ENCODE measurements at places on chromosomes 3 and 15. TPM values are rescaled to one million over a fixed set of nuclear protein-coding genes. Genes with fewer than 3 reads are reported as not detected.

GRCh38 chr15:95845862-95846515 is 484.5 kb upstream of the NR2F2 start:
- no peak for DNase-seq

The PAQR9 gene
- not detected for total RNA-seq

DNA sequence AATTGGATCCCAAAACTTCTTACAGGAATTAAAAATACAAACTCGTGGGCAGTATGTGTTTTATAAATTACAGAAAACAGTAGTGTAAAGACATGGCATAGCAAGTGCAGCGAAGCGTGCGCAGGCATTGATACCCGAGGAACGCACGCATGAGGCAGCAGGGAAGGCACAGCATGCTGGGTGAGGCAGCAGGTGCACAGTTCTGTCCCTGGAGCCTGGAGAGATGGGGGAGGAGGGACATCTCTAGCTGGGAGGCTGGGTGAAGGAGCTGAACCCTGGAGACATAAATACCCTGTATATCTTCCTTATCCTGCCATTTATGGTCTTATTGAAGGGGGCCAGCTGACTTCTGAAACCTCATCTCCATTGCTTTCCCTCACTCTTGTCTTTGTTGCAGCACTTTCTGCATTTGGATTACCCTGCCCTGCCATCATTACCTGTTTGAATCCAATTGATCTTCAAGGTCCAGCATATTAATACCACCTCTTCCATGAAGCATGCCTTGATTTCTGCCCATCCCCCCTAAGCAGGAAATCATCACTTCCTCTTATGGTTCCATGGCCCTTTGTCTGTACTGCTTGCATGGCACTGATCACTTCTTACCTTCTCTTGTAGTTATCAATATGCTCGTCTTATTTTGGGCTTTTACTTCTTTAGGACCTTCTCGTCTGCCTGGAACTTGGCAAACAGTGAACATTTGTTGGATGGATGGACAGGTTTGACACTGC is 20.5 kb downstream of the LPP start:
- DNase-seq = no peak

The KLHDC8B gene
- 1.2 TPM for total RNA-seq

DNA sequence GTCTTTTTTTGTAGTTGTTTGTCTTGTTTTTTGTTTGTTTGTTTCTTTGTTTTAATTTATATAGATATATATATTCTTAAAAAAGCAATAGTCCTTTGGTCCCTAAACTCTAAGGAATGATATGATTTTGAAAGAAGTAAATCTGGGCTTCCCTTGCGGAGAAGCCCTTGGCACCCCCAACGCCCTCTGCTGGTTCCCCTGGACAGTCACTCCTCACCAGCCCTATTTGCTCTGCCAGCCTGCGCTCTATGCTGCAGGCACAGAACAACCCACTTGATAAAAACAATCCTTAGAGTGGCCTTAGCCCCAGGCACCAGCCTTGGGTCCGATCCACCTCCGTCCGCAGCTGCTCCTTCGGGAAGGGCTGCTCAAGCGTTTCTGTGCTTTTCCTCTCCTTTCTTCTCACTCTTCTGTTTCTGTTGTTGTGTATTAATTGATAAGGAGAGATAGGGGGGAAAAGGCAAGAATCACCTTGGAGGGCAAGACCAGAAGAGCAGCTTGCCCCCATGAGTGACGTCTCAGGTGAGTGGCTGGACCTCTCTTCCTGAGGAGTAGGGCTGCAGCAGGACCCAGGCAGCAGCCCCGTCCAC is 13.7 kb upstream of the PARP6 start:
- DNase-seq = peak; percentile 13

GRCh38 chr3:137583256-137583655 is 180.9 kb upstream of the SOX14 start:
- DNase-seq = no peak

DNA sequence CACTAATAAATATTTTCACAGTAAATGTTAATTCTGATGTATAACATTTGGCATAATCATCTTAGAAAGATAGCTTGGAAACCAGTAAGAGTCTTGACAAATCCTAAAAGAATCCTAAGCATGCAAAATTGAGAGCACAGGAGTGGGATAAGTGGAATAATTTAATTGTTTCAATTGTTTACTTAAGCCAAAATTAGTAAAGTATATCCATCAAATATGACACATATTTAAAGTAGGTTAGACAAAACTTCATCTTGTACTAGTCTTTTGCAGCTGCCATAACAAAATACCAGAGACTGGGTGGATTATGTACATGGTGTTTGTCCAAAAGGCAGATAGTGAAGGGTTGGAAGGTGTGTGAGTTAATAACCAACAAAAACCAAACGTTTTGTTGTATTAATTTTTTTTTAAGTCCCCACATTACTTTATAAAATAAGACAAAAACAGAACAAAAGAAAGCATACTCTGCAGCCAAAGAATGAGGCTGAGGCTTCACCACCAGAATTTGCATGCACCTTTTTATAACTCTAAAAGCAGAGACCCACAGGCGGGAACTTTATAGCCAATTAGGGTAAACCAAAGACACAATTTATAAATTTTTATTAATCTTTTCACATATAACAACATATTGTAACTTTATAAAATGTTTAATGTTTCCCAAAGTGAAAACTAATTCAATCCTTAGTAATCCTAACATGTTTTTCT is 41.9 kb upstream of the CD200R1L start:
- DNase-seq = no peak

The MLF1 gene
- 13.7 TPM for total RNA-seq

DNA sequence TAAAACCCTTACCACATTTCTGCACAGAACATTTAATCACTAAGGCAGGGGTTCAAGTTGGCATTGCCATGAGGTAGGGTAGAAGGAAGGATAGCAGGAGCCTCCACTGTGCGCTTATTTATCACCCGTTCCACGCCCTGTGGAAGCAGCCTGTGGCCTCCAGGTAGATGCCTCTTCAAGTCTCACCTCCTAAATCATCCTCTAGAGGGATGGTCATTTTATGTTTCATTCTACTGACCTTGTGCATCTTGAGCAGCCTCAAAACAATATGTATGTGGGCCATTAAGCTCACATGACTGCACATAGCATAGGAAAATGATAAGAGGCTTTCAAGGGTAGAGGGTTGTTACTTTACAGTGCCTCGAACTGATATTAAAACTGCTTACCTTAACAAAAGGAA is 546.2 kb downstream of the GRM7 start:
- DNase-seq = no peak

The TPRG1 gene
- total RNA-seq = 2.1 TPM

- DNase-seq = no peak
Measured at GRCh38 chr3:52436500-52437149, 8.3 kb downstream of the SEMA3G start.

The TGM5 gene
- total RNA-seq = not detected

The LAMB2 gene
- total RNA-seq = 0.60 TPM

The ERICH6 gene
- not detected for total RNA-seq

DNA sequence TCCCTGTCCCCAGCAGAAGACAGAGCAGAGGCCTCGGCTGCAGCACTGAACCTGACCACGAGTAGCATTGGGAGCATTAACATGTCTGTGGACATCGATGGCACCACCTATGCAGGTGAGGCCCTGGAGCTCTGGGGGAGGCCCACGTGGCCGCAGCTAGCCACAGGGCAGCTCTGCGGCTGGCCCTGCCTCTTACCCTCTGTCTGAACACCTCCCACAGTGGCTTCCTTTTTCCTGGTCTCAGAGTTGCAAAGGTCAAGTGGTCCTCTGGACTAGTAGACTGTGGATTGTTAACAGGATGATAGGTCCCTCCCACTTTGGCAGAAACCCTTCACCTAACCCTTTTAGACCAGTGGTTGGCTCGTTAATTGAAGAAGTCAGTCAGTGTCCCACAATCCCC is 22.5 kb upstream of the CLK3 start:
- no peak for DNase-seq

DNA sequence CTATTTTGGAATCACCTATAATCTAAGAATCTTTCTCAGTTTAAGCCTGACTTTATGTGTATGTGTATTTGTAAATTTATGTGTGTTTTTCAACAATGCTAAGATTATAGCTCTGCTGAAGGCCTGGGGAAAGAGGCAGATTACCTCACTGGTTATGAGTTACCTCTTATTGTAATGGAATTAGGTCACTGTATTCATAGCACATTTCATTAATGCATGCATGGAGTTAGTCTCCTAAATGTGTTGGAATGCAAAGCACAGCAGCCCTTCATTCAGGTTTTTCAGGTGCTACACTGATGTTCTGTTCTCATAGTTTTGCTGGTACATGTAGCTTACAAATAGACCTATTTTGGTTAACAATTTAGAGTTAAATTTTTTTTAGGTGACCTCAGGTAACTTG is 9.5 kb downstream of the GPR87 start:
- DNase-seq = no peak

The KCNAB1 gene
- total RNA-seq = not detected

DNA sequence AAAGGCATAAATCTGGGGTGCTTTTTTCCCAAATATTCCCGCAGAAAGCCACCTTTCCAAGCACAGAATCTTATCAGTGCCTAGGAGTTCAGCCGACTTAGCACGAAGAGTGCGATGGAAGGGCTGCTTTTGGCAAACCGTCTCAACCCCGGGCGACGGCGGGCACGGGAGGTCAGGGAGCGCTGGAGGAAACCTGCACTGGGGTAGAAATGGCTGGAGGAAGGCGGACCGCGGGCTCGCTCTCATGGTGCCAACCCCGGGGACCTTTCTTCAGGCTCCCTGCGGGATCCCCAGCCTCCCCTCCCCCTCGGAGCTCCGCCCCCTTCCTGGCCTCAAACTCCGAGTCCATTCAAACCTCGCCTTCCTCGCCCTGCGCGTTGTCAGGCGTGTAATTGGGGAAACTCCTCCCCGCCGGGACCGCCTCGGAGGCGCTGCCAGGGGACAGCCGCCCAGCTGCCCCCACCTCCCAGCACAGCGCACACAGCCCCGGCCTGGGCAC is at the start of gene GABRG3:
GABRG3 (plus strand) TSS at position 470 of the 499 bp plus-strand sequence.
- DNase-seq = no peak

DNA sequence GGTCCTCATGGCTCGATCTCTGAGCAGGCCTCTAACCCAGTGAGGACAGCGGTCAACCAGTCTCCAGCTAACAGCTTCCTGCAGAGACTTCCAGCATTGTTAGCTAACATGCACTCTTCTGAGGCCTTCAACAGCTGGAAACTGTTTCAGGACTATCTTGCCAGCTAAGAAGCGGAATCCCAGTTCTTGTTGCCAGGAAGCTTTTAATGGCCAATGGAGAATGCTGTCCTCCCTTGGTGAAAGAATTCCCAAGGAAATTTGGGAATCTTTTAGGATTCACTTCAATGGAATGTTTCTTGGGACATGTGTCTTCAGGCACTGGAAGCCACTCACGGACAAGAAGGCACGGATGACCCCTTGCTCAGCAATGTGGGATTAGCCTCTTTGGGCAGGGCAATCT is 91.7 kb downstream of the CEMIP start:
- no peak for DNase-seq

The COL6A5 gene
- total RNA-seq = not detected

- DNase-seq = no peak
Measured at GRCh38 chr3:163929069-163929652, 1149.1 kb downstream of the SI start.

DNA sequence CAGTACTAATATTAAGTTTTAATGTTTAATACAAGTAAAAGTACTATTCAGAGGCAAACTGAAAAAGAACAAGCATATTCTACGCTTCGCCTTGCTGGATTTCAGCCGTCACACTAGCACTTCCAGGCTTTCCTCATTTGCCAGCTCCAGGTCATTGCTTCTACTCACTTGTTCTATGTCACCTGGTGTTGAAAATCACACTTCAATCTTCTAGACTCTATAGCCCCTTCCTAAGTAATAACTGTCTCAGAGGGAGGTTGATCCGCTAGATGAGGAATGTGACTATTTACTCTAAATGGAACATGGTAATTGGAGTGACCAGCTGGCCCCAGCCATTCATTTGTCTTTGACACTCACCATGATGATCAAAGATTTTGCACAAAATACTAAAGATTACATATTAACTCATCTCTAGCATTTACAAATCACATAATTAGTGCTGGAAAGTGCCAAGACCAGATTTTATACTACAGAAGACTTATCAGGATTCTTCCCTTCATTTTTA is 92.0 kb downstream of the GAP43 start:
- DNase-seq = no peak
